ENCODE measurements at places on chromosomes 4 and X.

DNA sequence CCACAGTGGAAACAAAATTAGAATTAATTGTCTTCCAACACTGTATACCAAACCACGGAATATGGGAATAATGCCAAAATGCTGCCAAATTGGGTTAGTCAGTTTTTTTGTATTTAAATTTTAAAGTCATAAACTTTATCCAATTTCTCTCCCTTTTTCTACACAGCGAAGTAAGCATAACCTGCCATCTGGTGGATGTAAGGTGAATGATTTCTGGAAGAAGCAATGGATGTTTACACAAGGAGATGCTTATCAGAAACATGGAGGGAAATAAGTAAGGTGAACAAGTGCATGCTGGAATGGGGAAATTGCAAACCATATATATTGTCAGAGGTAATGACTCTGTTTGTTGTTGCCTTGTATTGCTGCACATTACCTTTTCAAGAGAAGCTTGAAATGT is 691.9 kb downstream of the TECRL start:
- DNase-seq: no peak

- DNase-seq: no peak
These were observed at the start of gene ELF4 for GRCh38 chrX:130110379-130111219. TSS of gene ELF4 (minus strand) at chrX:130110497. CDS start at chrX:130081330, 29,167 bp downstream.

DNA sequence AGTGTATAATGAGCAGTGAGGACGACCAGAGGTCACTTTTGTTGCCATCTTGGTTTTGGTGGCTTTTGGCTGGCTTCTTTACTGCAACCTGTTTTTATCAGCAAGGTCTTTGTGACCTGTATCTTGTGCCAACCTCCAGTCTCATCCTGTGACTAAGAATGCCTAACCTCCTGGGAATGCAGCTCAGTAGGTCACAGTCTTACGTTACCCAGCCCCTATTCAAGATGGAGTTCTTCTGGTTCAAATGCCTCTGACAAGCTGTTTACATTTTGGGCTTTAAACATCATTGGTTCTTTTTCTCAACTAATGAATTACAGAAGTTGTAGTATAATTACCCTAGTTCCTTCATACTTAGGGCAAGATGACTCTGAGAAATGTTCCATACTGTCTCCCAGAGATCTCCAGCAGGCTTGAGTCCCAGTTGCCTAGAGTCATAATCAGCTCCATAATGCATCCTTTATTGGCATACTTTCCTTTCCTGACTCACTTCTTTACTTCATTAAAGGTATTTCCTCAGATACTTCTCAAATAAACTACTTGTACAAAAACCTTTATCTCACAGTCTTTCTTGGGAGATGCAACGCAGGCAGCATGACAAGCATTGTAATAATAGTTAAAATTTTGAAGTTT is 136.5 kb downstream of the KDM6A start:
- DNase-seq: peak; percentile 20

GRCh38 chrX:16305187-16305586 is 137.9 kb downstream of the MAGEB17 start:
- no peak for DNase-seq

DNA sequence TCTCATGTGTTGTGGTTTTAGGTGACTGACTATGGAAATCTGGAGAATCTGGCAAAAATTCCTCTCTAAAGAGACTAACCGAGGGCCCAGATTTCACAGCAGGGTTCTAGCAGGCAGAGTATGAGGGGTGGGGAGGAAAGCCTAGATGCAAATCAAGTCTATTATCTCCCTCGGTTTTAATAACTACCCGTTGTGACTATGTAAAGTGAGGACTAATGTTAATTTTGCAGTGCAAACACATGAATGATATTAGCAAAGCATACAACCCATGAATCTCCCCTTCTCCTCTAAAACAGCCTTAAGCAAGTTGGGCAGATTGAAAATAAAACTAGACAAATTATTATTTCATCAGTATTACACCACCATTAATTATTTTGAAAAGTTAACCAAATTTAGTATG is 131.4 kb downstream of the SLITRK2 start:
- no peak for DNase-seq

DNA sequence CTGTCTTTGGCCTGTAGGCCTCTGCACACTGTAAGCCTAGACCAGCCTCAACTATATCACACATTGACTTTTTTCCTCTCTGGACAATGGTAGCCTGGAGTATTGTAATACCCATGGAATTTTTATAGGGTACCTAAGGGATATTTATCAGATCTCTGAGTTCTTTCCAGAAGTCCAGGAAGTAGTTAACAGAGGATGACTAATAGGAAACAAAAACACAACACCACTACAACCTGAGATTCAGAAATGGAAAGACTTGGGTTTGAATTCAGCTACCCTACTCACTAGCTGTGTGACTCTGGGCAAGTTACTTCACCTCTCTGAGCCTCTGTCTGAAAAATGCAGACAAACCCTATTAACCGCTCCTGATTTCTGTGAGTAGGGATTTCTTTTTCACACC is 7.7 kb upstream of the STX18 start:
- no peak for DNase-seq

- no peak for DNase-seq
These were observed 24.8 kb downstream of the ELF2 start for GRCh38 chr4:139152249-139152648.

GRCh38 chr4:26233350-26233749 is 87.5 kb upstream of the RBPJ start:
- no peak for DNase-seq

GRCh38 chr4:15794426-15794825 is 16.3 kb downstream of the CD38 start:
- no peak for DNase-seq

DNA sequence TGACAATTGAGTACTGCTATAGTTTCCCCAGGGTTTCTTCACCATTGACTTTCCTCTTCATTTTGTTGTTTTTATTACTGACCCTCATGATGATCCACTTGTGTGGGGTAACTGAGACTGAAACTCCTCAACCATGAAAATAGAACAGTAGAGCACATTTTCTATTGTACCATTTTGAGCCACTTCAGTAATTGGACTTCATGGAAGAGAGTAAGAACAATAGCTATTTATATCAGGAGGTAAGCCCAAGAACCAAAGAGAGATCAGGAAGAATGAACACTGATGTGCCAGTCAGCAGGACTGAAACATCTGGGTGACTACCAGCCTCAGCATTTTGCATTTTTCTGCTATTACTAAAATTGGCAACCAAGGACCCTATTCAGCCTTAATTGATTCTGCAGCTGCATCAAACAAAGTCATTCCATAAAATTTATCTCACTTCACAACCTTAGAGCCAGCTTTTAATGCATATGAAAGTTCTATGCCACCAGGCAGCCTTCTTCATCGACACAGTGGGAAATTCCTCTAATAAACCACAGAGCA is 151.4 kb downstream of the BANK1 start:
- no peak for DNase-seq

GRCh38 chrX:39453889-39454621 is 643.7 kb downstream of the BCOR start:
- DNase-seq: no peak

DNA sequence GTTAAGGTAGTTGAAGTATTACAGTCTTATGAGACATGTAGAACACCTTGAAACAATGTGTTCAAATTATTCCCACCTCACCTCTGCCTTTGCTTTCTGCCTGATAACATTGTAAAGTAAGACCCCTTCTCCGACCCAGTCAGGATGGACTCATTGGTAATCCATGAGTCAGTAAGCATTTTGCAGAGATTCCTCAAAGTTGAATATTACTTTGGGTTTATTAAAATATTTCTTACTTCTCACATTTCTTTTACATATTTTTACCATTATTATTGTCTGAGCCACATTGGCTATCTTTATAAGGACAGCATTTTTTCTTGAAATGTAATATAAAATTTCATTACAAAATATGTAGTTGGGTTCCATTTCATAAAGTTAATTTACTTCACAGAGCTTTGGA is 201.6 kb downstream of the BMPR1B start:
- no peak for DNase-seq

GRCh38 chr4:80099671-80100070 is 26.6 kb upstream of the ANTXR2 start:
- DNase-seq: no peak

DNA sequence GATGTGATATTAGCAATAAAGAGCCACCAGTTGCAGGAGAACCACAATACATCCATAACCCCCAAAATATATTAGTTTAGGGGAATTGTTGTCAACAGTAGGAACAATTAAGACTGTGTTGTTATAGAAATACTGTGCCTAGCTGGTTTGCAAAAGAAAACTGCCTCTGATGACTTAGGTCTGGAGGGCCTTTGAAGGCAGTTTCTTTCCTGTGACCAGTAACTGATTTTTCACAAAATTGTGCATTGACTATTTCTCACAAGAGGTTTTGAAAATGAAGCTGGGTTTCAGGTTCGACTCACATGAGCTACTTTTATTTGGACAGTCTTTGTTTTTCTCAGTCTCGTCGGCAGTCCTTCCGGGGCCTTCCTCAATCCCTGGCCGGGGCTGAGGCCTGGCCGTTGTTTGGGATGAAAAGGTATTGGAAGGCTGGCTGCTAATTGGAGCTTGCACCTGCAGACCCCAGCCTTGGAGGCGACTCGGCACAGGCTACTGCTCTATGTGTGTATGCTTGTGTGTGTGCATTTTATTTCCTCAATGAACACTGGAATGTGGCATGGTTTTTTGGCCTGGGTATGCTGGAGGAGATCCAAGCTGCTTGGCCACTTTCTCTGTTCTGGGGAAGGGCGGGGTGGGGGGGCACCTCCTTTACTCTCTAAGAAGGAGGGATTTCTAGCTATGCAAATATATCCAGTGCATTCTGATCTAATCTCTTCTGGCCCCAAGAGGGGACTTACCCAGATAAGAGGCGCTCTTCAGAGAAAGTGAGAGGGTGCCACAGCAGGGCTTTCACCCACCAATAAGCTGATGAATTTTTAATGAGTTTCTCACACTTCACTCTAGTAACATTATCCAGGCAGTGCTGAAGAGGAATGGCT is 49.5 kb upstream of the LNX1 start:
- DNase-seq: no peak

GRCh38 chr4:33013282-33013681 is 2293.1 kb downstream of the PCDH7 start:
- no peak for DNase-seq

DNA sequence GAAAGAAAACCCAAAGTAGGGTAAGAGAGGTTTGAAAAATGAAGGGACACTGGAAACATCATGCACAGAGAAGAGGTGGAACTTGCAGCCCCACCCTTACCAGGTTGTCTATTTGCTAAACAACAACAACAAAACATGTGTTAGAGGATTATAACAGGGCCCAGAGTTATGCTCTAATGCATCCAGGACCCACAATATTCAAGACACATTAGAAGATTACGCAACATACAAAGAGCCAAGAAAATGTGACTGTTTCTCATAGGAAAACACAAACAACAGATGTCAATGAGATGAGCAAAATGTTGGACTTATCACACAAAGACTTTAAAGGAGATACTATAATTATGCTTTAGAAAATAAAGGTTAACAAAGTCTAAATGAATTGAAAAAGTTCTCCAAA is 128.5 kb downstream of the LRBA start:
- peak; percentile 15 for DNase-seq

DNA sequence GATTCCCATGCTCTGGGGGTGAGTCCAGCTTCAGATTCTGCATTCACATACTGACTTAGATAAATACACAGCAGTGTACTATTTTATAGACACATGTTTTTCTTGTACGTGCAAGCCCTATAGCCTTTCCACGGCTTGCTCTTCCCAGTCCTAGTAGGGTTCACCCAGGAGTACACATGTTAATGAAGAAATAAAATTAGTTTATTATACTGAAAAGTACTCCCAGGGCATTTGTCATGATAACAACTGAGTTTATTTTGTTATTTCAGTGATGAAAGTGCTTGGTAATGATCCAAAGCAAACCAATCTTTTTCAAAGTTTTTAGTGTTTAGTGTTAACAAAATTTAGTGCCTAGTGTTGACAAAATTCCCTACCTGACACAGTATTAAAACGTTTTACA is 21.3 kb downstream of the MAPK10 start:
- no peak for DNase-seq

DNA sequence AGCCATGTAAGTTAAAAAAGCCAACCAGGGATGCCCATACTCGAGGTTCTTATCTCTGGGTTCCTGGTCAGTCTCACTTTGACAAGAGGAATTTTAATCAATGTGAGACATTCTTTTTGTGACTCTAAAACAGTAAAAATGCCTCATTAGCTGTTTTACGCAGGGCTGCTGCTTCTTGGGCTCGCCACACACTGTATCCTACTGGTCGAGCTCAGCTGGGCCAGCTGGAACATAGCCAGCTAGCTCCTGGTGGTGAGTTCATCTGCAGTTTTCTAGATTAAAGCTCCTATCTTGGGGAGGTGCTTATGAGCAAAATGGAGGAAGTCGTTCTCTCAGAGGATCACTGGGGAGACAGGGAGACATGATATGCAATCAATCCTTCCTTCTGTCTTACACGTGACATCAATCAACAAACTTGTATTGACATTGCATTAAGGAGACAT is 55.9 kb upstream of the LEF1 start:
- DNase-seq: no peak

- DNase-seq: peak; percentile 94
These were observed 36.3 kb downstream of the MGARP start for GRCh38 chr4:139243448-139244365.

DNA sequence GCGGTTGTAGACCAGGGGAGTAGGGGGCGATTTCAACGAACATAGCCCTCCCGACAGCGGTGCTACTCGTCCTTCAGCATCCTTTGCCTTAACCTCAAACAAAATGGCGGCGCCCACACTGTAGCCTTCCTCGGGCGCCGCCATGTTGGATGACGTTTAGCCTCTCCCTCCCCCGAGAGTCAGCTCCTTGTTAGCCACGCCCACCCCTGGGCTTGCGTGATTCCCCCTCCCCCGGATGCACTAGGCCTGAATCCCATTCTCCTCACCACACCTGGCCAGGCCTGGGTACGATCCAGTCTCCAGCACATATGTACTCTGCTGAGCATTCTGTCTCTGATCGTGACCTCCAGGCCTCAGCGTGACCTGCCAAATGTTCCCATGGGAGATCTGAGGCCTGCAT is 49.0 kb upstream of the ZNF157 start:
- no peak for DNase-seq

DNA sequence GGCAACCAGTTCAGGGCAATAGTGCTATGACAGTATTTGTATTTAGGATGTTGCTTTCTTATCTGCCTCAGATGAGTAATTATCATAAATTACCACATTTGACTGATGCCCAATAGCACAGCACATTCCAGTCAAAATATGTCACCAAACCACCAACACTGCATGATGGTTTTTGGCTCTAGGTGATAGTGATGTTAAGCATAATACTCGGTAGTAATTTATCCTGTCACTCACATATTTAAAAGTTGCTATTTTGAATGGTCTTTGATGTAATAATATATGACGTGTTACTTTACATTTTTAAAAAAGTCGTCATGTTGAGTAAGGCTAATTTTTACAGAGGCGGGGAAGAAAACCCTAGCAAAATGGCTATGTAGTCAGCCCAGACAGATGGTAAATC is 42.5 kb downstream of the UNC5C start:
- no peak for DNase-seq
